NCI-H1436 treated with DMSO at 0.1 percent for 48 hours (cell line): ENCODE measurements at places on chromosomes 1 and 21.

DNA sequence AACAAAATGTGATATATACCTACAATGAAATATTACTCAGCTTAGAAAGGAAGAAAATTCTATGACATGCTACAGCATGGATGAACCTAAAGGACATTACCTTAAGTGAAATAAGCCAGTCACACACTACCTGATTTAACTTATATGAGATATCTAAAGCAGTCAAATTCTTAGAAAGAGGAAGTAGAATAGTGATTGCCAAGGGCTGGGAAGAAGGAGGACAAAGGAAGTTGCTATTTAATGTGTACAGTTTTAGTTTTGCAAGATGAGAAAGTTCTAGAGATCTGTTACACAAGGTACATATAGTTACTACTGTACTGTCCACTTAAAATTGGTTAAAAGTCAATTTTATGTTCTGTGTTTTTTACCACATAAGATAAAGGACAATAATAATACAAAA is 87.5 kb upstream of the KCTD3 start:
- no peak for DNase-seq

DNA sequence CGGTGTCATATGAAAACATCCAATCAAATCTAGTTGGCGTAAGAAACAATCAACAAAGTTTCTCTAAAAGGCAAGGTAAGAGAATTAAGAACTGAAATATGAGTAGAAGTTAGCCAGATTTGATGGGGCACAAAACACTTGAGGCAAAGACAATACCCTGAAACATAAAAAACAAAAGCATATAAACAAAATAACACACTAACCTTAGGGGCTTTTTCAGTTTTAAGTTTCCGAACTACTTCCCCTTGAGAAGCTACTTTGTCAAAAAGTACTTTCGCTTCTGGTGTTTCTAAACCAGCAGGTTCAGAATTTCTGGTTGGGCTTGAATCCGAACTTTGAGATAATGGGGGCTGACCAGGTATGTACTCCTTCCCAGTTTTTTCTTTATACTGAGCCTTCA is 57.9 kb downstream of the EPRS1 start:
- no peak for DNase-seq

- DNase-seq = no peak
These were observed 14.7 kb downstream of the METTL18 start for GRCh38 chr1:169779970-169780369.

DNA sequence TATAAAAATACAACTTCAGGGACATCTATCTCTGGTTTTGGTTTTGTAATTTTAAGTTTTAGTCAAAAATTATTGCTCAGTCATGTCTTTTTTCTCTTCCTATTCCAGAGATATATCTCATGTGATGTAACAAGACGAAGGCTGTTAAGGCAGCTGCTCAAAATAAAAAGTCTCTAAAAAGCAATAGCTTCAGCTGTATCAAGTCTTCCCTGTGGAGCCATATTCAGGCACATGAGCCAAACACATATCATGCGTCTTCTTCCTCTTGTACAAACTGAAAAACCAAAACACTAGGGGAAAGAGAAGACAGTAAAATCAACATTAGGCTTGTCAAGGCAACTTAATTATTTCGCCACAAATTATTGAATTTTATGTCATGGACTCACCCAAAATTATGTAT is 240.7 kb downstream of the NRIP1 start:
- DNase-seq = no peak

DNA sequence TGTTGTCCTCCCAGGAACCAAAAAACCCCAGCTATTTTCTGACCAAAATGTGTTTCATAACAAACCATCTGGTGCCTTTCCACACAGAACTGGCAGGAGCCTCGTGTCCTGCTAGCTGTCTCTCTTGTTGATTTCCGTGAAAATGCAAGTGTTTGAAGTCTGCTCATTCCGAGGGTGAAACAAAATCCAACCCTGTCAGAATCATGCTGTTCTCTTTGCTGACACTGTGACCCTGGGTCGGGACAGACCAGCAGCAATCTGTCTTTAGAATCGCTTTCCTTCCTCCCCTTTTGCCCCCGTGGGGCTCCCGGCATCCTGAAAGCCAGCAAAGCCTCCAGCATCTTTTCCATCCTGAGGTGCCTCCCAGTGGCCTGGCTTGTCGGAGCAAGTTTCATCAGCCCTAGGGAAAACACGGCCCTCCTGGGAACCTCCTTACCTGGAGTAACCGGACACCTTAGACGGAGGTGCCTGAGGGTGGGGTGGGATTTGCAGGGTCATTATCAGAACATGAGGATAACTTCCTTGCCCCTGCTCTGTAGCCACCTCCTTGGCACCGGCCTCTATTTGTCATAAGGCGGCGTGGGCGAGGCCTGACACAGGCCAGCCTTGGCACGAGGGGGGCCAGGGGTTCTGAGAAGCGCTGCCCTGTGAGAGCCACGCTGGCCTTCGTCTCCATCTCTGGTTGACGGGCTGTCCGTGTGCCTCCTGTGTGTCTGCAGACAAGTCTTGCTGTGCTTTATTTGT is 24.9 kb downstream of the LDLRAP1 start:
- DNase-seq = peak; percentile 44
